ENCODE measurements at places on chromosomes 4 and X. TPM values are rescaled to one million over a fixed set of nuclear protein-coding genes. Genes with fewer than 3 reads are reported as not detected.

The PDE5A gene
- 1.8 TPM for total RNA-seq

GRCh38 chr4:55458164-55458563, 62.4 kb downstream of the TMEM165 start:
- no peak for DNase-seq

- no peak for DNase-seq
These were observed 63.7 kb downstream of the STK32B start for GRCh38 chr4:5114950-5115349.

DNA sequence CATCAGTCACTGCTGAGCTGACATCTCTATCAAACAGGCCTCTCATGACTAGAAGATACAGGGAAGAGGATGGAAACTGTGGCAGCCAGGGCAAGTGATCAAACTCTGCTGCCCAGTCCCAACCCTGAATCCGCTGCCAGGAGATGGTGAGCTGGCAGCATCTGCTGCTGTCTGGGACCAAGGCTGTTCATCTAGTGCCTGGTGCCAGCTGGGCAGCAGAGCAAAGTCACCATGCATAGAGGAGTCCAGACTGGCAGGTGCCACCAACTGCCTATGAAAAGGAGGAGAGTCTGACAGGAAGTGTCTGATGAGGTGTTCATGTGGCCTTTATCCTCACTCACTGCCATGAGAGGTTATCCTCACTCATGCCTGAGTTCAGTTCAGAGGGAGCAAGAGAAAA, 518.9 kb downstream of the MID1IP1 start:
- no peak for DNase-seq

All from CD4-positive, alpha-beta memory T cell (primary cell).